ENCODE measurements at places on chromosomes 13 and 19.

DNA sequence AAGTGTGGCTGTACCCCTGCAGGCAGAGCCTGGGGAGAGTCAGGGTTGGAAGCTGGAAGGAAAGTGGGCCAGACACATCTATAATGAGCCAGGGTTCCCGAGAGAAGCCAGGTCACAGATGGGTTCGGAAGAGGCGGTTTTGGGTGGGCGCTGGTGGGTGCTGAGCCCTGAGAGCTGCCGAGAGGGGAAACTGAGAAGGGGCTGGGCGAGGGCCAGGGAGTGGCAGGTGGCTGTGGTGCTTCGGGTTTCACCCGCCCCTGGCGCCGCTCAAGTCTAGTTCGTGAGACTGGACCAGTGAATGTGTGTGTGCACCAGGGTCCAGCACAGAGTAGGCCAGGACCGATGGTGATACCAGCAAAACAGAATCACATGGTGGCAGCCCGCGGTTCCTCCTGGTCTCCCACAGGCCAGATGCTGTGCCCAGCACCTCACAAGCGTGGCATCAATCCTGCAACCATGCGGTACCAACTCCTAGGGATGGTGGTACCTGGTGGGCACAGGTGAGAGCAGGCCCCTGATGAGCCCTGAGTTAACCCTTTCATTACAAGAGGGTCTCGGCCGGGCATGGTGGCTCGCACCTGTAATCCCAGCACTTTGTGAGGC, 1.8 kb upstream of the LRRC4B start:
- DNase-seq, result no peak

DNA sequence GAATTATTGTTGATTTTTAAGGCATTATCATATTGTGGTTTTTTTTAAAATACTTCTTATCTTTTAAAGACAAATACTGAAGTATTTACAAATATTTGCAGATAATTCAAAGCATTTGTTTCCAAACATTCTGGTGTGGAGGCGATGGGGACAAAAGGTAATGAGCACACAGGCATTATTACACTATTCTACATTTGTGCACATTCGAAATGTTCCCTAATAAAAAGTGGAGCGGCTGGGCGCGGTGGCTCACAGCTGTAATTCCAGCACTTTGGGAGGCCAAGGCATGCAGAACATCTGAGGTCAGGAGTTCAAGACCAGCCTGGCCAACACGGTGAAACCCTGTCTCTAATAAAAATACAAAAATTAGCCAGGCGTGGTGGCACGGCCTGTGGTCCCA, 133.4 kb downstream of the FOXO1 start:
- no peak for DNase-seq

DNA sequence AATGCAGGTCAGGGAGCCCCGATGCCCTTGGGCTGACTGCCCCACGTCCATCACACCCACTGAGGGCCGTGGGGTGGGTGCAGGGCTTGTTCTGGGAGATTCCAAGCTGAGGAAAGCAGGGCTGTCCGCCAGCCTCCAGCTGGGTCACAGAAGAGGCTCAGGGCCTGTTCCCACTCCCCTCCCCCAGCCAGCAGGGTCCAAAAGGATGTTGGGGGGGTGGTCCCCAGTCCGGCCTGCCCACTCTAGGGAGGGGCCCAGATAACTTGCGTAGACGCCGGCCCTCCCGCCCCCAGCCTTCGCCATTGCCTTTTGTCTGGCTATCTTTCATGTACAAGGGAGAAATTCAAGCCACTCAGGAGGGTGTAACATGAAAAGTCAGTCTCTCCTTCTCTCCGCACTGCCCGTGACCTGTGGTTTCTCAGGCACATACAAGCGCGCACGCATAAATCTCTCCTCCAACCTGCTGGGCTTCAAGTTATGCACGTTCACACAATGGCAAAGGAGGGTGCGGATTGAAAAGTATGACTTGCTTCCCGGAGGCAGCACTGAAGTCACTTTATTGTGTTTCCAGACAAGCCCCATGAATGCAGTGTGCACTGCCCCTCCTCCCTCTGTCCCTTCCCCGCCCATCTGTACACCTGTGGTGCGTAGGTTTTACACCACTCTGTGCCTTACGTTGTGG, 20.2 kb downstream of the CARM1 start:
- no peak for DNase-seq

DNA sequence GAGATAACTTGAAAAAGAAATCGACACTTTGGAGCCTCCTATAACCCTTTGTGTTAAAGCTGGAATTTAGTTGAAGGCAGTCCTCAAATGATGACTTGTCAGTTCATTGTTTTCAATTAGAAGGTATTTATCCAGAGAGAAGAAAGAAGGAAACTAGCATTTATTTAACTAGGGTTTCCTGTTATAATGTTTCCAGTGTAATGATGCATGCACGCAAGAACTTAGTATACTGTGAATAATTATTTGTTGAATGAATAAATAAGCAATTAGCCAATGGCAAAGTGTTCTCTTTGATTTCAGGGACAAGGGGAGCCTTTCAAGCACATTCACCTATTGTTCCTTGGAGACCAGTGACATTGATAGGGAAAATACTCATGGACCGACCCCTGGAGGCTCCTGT, 307.4 kb downstream of the KLF5 start:
- no peak for DNase-seq

DNA sequence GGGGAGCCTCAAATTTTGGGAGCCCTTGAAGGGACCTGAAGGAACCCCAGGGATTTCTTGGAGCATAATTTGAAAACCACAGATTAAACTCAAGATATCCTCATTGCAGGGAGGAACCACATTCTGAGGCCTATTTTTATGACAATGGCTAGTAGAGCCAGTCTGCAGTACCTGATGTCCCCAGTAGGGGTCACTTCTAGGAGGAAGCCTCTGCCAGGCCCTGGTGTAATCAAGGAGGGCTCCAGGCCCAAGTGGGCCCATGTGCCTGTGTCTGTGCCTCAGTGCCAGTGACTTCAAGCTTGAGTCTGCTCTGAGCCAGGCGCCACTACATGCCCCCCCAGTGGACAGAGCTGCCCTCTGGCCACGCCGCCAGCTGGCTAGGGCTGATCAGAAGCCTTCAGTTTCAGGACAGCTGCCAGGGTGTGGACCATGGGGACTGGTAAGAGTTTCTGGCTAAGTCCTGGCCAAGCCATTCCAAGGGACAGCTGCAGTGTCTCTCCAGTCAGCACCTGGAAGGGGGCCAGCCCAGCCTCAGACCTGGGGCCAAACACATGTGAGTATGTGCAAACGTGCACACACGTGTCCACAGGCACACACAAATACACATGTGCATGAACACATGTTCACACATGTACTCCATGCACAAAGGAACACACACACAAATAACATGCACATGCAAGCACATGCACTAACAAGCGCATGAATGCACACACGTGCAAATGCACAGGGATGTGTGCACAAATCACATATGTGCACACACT, 20.5 kb upstream of the SLC7A10 start:
- DNase-seq, result no peak

DNA sequence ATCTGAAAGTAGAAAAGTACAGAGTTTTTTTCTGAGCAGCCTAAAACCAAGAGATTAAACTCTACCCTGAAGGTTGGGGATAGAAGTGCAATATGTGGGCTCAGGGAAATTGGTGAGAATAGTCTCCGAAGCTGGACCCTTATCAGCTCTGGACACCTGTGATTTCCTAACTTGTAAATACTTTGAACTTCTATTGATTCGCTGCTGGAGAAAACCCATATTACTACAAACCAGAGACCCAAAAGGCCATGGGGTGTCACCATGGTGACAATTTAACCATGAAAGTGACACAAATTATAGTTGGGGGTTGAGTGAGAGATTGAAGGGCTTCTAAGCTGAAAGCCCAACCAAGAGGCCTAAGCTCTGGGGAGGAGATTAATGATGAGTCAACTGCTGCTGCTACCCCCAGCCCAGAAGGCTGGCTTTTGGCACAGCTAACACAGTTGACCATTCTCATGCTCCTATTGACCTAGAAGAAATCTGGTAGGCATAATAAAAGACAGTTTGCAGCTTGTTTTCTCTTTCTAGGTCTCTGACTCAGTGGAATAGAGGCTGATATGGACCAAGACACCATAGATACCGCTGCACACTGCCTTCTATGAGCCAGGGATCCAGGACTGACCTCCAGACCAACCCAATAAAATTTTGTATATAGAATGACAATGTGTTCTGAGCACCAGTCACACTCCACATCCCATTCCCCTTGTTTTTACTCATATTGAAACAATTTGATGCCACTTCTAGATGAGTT, 131.9 kb upstream of the FNDC3A start:
- no peak for DNase-seq

DNA sequence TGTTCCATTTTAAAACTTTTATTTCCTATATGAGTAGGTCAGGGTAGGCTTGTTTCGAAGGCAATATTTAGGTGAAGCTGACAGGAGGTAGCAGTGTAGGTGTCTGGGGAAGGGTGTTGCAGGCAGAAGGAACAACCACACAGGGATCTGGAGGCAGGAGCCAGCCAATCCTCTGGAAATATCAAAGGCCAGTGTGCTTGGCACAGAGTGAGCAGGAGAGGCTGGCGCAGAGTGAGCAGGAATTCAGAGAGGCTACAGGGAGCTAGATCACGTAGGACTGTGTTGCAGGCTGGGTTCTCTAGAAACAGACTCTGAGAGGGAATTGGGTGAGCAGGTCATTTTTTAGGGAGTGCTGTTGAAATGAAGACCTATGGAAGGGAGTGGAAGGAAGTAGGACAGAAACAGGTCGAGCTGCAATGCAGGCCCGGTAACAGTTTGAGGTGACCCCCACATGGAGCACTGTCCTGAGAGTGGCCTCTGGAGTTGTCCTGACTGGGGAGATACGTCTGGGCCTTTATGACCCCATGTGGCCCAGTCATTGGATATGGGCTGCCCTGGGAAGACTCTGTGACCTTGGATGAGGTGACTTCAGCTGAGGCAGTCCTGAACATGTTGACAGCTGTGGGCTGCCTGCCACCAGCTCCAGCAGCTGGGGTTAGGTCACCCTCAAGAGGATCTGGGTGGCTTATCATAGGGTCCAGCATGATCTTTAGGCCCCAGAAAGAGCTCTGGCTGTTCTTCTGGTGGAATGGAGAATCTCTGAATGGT, 51.7 kb downstream of the ERCC5 start:
- no peak for DNase-seq

DNA sequence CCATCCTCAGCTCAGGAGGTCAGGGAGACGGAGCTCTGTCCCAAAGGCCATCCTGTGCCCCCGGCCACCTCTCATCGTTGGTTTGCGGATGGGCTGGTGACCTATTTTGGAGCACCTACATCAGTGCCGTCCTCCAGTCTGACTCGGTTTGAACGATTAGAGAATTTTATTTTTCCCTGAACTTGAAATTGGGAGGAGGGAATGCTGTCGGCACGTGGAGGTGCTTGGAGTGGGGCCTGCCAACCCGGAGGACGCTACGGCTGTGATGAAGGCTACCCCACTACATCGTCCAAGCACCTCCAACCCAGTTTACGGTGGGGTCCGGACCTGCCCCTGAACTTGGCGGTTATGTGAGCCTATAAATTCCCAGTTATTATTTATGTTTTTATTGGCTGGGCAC, 3.0 kb upstream of the ZNF554 start:
- DNase-seq, result no peak

- no peak for DNase-seq
Observed at GRCh38 chr13:95296326-95296925, 4.8 kb downstream of the ABCC4 start.

GRCh38 chr13:27926644-27927434, 7.0 kb downstream of the PDX1 start:
- no peak for DNase-seq

- DNase-seq, result no peak
Observed at GRCh38 chr19:58086825-58087710, 11.0 kb downstream of the ZSCAN18 start.

DNA sequence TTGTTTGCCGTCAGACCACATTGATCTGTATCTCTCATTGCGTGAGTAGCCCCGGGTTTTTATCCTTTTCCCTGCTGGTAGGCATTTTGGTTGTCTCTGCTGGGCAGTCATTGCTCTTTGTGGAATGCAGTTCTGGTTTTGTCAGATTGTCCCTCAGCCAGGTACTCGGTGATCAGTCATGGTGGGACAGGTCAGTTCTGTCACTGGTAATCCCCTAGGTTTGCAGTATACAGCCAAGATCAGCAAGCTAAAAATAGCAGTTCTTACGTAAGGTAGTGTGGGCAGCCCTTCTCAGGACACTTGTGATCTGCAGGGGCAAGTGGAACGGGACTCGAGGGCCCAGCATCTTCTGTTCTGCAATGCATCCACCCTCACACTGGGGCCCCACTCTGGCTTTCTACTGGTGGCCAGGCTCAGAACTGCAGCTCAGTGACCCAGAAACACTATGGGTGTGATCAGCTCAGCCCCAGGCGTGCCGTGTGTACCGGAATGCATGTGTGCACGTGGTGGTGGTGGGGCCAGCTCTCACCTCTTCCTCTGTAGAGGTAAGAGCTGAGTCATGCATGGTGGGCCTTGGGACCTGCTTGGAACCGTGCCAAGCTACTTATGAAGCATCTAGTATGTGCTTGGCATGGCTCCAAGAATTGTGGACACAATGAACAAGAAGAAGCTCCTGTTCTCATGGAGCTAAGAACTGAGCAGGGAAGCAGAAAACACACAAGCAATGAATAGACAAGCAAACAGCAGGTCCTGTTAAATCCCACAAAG, 6.3 kb downstream of the PLEKHF1 start:
- no peak for DNase-seq

DNA sequence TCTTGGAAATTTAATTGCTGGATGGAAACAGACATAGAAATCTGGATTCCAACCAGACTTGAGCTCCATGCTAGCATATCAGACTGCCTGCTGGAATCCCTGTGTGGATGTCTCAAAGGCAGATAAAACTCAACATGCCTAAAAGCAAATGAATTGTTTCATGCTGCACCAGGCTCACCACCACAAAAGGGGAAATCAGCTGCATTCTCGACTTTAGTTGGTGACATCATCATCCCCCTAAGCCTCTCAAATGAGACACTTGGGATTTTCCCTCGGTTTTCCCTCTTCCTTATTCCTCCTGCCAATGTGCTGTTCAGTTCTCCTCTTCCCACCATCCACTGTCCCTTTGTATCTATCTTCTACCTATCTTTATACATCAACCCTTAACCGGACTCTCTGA, 134.3 kb downstream of the ZDHHC20 start:
- DNase-seq, result no peak

DNA sequence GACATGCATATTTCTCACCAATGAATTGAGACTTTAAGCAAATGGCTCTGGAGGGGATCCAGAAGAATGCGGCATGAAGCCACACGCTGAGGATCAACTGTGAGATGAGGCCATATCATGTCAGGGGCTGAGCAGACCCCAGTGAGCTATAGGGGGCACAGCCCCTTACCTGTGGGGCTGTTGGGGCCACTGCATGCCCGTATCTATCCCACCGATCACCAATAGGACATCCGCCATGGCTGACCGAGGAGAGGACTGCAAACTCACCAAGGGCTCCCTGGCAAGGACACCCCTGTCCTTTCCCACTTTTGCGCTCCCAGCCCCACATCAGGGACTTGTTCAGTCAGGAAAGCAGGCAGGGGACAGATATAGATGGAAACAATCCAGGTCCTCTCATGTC, 78.0 kb downstream of the SERP2 start:
- DNase-seq, result no peak

- peak; percentile 69 for DNase-seq
Observed at GRCh38 chr19:1324806-1325567, 39.3 kb downstream of the EFNA2 start.

- no peak for DNase-seq
Observed at GRCh38 chr19:686589-687297, 8.5 kb downstream of the PRSS57 start.

Measured in putamen (tissue), 1 donor.